Ascending aorta (tissue), 2 donors: ENCODE measurements at places on chromosomes 2 and 18. TPM values are rescaled to one million over a fixed set of nuclear protein-coding genes. Genes with fewer than 3 reads are reported as not detected.
A peak's percentile ranks its signal among the peaks of the same experiment; 100 is the strongest.

- no peak for DNase-seq
These were observed 483 bp downstream of the OSBPL6 start for GRCh38 chr2:178194600-178195389.

AKAIN1 gene
- not detected for total RNA-seq

DNA sequence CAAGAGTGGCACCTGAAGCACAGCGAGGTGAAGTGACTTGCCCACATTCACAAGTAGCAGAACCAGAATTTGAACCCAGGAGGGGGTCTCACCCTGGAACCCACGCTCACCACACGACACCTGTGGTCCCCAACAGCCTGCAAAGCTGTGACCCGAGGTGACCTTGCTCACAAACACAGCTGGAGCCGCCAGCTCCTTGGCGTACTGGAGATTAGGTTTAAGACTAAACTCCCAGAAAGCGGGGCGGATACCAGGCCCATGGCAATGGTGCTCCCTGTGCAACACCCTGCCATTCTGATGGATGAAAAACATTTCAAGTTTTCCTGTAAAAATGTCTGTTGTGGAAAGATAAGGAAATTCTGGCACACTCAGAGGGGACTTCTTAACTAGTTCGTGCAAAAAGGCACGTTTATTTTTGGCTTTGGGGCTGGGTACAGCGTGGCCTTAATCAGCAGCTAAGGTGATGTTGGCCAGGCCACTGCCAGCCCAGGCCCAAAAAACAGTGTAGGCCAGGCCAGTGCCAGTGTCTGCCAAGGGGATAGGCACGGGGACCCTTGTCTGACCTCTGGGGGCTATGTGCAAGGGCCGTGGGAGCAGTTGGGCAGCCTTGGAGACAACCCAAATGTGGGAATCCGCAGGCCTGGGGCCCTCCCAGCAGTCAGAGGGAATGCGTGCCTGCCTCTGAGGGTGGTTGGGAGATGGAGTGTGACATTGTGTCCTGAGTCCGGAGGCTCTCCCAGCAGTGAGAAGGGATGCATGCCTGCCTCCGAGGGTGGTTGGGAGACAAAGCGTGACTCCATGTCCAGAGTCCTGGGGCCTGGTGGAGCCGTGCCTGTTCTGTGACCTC, 185.0 kb upstream of the HS6ST1 start:
- peak; percentile 41 for DNase-seq

DUSP2 gene
- total RNA-seq, result 7.2 TPM

DNPEP gene
- 113 TPM for total RNA-seq

- DNase-seq, result peak; percentile 50
These were observed 84.0 kb downstream of the NFATC1 start for GRCh38 chr18:79479761-79480161.

DNA sequence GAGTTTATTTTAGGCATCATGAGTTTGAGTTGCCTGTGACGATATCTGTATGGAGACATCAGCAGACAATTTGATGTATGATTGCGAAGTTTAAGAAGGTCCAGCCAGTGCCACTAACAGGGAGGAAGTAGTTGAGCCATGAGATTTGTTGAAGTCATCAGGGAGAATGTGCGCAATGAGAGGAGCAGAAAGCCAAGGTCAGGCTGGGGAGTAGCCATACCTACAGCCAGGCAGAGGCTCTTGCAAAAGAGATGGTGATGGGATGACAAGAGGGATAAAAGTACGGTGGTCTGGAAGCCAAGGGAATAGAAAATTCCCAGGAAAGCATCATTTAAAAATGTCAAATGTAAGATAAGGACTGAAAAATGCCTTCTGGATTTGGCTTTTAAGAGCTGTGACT, 51.2 kb downstream of the LIMS1 start:
- no peak for DNase-seq
